ENCODE measurements at places on chromosomes 4 and X. TPM values are rescaled to one million over a fixed set of nuclear protein-coding genes. Genes with fewer than 3 reads are reported as not detected.

DNA sequence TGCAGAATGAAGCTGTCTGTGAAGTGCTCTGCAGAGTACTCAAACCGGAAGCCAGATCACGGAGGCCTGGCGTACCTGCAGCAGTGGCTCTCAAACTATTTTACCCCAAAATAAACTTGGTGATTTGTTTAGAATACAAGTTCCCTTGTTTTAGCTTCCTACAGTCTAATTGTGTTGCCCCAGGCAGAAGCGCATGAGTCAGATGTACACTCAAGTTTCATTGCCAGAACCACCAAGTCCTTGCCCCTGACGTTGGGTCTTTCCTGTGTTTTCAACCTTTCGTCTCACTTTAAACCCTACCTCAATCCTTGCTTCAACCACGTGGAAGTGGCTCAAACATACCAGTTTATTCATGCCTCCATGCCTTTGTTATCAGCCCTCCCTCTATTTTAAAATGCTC is 66.2 kb upstream of the SLC7A11 start:
- DNase-seq = peak; percentile 81

DNA sequence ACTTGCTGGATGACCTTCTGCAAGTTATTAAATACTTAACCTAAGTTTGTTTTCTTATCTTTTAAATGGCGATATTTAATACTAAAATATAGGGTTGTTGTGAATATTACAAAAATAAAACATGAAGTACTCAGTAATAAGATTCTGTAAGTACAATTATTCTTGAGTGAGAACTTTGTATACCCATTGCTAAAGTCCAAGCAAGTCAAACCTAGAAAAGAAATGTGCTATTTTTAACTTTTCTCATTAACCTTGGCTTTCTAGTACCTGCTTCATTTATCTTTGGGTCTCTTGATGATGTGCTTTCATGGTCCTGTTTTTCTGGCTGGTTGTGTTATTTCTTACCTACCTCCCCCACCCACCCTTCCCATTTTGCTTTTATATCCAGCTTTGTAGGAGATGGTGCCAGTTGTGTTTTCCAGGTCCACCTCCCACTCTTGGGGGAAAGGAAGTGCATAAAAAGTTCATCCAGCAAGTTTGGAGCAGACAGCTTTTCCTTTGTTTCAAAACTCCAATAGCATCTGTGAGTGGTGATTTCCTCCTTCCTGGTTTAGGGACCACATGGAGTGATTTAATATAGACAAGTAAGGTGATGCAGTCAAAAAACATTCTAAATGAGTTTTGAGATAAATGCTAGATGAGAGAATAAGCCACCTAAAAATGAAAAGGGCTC is 7.5 kb upstream of the CXCL8 start:
- DNase-seq = no peak

DNA sequence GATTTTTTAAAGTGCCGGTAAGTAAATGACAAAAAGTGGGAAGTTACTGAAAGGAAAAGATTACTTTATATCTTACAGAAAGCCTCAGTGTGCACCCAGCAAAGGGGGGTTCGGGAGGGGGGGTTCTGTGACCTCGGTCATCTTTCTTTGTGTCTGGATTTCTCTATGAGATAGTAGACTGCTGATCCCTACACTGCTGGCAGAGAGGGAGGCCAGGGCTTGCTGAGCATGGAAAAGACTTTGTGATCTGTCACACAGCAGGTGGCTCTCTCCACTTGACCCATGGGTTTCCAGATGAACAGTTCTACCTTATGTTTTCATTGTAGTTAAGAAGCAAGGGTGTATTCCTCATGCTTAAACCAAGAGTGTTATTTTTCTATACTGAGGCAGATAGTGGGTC is 475.6 kb downstream of the PCDH10 start:
- no peak for DNase-seq

DNA sequence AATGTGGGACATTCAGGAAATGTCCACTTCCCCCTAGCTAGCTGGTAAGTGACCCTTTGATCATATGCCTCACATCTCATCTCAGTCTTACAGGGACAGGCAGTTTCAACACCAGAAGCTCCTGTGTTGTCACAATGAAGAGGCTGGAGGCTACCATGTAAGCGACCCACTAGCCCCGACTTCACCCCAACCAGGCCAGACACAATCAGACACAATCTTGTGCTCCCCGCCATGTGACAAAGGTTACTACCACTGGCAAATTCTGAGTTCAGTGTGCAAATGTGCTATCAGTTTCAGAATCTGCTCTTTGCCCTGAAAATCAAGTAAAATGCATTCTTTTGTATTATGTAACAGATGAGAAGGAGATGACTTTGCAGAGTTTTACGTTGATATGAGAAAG is 56.9 kb upstream of the STS start:
- DNase-seq = no peak

DNA sequence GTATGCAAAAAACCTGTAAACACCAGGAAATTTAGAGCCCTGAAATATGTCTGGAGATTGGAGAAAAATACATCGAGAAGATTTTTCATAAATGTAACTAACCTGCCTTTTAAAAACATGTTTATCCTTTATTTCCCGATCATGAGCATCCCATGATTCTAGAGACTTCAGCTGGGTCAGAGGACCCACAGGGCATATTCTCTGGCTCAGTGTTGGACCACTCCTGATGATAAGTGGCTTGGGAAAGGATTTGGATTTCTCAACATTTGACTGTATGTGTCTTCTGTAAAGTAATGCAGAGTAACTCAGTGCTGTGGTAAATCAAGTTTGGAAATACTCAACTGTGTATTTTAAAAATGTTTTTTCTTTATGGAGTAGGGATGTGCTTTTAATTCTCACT is 40.0 kb upstream of the ANK2 start:
- DNase-seq = no peak

DNA sequence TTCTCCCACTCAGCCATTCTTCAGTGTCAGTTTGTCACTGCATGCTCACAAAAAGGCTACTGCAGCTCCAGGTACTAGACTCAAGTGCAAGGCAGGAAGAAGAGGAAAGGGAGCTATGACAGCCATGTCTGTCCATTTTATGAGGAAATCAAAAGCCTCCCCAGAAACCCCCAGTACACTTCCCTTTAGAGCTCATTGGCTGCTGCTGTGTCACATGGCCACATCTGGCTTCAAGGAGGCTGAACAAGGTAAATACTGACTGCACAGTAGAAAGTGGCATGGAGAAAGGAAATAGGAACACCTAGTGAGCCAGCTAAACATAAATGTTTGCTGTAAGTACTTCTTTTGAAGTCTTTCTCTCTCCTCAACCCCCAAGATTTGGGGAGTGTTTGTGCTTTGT is 67.2 kb upstream of the FRAS1 start:
- DNase-seq = no peak

ARHGAP4 gene
- total RNA-seq = 2.8 TPM

- peak; percentile 90 for DNase-seq
Measured at GRCh38 chrX:130120746-130121504, 10.6 kb upstream of the ELF4 start.

SSX1 gene
- not detected for total RNA-seq

- DNase-seq = no peak
Measured at GRCh38 chr4:158610790-158611189, 60.9 kb downstream of the C4orf46 start.

DNA sequence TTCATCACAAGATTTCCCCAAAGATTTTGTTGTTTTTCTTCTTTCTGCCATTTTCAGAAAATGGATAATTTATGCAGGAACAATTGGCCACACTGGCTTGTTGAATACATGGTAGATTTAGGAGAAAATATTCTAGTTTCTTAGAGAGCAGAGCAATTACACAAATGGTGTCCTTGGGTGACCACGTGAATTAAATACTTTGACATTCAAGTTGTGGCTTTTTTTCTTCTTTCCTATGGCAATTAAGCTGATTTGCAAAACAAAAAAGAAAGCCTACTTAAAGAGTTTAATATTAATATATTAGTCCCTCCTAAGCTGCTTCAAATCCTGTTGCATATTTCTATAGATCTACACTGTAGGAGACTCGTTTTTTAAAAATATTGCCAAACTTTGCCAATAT is 133.0 kb upstream of the HTR2C start:
- no peak for DNase-seq

DNA sequence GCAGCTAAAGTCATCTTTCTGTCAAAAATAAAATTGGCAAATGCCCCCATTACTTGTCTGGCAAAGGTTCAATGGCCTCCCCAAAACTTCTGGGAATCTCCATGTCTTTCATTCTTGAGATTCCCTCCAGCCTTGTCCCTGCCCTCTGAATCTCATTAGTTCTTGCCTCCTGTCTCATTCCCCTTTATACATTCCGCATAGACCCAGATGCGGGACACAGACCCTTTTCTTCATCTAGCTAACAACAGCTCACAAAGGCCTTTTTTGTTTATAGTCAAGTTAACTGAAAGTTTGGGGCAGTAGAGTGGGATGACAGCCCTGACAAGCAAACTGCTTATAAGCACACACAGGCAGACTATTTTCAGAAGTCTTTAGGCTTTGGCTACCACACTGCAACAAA is 306.1 kb upstream of the FAM241A start:
- DNase-seq = no peak

TMEM154 gene
- total RNA-seq = 17.2 TPM

- peak; percentile 64 for DNase-seq
Measured at GRCh38 chr4:147571036-147571770, 46.0 kb upstream of the TMEM184C start.

GRCh38 chrX:153627675-153628111 is 19.3 kb upstream of the DUSP9 start:
- DNase-seq = no peak

SERTM2 gene
- not detected for total RNA-seq

DCK gene
- total RNA-seq = 33.1 TPM

GRCh38 chrX:7714351-7714750 is 128.6 kb upstream of the VCX start:
- DNase-seq = no peak

CENPVL3 gene
- total RNA-seq = not detected

- no peak for DNase-seq
Measured at GRCh38 chrX:34972206-34972605, 29.6 kb downstream of the FAM47B start.

- DNase-seq = peak; percentile 49
Measured at GRCh38 chr4:19327364-19327763, 924.3 kb upstream of the SLIT2 start.

- no peak for DNase-seq
Measured at GRCh38 chrX:1885116-1885515, 270.3 kb downstream of the ASMT start.

COX7B2 gene
- total RNA-seq = not detected

DNA sequence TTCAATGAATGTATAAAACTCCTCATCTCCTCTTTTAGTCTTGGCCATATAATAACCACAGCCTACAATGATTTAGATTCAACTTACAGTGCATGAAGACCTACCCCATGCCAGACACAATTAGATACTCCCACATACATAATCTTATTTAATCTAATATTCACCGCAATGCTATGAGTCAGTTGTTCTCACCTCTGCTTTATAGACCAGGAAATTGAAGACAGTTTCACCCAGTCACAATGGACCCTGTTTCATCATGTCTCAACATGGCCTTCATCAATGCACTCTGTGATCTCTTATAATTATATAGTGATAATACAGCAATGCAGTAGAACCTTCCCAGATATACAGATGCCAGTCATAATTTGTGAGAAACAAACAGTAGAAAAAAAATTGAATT is 148.6 kb downstream of the PARM1 start:
- no peak for DNase-seq
